ENCODE measurements at places on chromosomes 7 and 10.

DNA sequence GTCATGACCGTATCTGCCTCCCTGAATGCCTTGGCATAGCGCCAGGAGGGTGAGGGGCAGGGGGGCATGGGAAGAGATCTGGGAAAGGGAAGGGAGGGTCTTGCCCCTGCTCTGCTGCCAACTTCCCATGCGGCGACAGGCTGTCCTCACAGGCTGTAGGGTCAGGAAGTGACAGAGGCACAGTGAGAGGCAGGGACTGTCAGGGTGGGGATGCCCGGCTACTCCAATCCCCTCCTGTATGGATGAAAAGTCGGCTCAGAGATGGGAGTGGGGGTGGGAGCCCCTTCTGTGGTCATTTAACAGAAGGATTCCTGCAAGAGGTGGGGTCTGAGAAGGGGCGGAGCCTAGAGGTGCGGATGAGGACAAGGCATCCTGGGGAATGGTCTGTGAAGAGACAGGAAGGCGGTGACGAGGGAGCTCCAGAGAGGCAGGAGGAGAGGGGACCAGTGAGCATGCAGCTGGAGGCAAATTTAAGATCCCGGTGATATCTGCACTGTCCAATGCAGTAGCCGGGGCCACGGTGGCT, 20.8 kb upstream of the UNC5B start:
- DNase-seq = no peak

DNA sequence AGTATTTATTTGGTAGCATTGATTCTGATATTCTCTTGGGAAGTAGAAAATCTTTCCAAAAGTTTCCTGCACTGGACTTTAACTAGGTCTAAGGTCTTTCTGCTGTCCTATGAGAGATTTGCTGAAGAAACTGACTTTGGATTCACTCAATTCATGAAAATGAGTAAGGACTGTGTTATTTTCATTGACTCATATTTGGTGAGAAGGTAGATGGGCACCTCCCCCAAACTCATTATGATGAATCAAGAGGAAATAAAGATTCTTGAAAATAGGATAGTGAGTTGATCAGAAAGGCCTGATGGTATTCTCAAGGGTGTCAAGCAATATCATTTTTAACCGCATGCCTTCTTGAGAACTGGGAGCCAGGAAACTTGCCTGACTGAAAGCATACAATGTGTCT, 110.3 kb downstream of the RNF133 start:
- DNase-seq = no peak

DNA sequence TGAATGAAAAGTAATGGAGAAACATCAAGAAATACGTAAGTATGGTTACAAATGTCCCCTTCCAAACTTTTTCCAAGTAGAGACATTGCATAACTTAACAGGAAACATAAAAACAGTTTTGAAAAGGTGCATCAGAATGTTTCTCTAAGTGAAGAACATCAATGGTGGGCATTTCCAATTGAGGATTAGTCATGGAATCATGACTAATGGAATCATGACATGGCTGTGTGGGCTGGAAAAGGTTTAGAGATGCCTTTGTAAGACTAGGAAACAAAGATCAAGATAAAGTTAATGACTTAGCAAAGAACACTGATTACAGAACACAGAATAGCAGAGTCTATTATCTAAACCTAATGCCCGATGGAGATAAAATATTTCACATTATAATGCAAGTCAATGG, 272.0 kb downstream of the HPSE2 start:
- DNase-seq = no peak

DNA sequence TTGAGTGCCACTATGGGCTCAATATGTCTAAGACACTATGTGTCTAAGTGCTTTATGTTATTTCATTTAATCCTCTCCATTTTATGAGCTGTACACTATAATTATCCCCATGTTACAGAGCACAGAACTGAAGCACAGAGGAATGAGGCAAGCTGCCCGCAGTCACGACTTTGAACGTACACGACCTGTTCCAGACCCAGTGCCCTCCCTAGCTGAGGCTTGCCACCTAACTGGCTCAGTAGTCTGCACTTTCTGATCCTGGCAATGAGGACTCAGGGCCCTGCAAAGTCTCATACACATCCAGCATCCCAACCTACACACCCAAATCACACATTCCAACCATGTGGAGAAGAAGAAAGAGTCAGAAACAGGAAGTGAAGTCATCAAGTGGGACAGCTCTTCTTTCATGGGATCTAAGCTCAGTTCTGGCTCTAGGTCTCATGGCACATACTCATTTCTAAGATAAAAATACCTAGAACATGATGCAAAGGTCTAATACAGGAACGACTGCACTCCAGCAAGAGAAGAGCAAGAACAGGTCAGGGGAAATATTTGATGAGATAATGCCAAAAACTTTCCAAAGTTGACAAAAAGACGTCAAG, 42.4 kb upstream of the DDC start:
- no peak for DNase-seq

- no peak for DNase-seq
These were observed 133.5 kb downstream of the NRBF2 start for GRCh38 chr10:63266391-63267316.

DNA sequence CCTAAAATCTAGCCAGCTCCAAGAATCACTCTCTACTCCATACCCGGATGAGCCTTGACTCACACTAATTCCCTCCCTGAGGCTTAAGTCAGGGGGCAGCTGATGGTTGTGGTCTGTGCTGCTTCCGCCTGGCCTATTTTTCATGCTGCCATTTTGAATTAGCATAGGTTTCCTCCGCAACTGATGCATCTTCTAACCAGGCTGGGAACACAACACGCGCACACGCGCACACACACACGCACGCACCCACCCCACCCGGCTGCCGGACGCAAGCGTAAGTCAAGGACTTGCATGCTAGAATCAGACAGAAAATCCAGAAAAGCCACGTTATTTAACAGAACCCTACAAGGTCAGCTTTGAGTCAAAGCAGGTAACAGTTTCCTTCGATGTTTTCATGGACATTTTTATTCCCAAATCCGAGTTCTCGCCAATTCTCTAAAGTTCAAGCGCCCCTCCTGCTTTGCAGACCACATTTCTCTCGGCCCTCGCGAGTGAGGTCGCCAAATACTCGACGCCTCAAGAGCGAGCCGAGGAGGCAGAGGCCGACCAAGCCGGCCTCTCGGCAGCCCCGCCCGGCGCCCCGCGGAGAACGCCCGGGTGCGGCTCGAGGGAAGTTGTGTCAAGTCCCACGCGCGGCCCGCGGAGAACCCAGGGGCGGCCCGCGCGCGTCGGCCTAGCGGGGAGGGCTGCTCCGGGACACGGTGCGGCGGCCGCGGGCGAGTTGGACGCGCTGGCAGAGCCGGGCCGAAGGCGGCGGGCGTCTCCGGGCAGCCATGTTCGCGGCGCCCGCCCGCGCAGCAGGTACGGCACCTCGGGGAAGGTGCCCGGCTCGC, 961 bp downstream of the SCRN1 start:
- DNase-seq = peak; percentile 11

- DNase-seq = no peak
These were observed 487.8 kb upstream of the TEX47 start for GRCh38 chr7:89283302-89283701.

- no peak for DNase-seq
These were observed 65.3 kb downstream of the GFRA1 start for GRCh38 chr10:116207690-116208089.

GRCh38 chr10:116487522-116488430, 58.0 kb upstream of the PNLIP start:
- no peak for DNase-seq

- peak; percentile 65 for DNase-seq
These were observed 52.8 kb upstream of the AOAH start for GRCh38 chr7:36777062-36777461.

GRCh38 chr10:87079106-87079836, 15.4 kb downstream of the GLUD1 start:
- DNase-seq = no peak

DNA sequence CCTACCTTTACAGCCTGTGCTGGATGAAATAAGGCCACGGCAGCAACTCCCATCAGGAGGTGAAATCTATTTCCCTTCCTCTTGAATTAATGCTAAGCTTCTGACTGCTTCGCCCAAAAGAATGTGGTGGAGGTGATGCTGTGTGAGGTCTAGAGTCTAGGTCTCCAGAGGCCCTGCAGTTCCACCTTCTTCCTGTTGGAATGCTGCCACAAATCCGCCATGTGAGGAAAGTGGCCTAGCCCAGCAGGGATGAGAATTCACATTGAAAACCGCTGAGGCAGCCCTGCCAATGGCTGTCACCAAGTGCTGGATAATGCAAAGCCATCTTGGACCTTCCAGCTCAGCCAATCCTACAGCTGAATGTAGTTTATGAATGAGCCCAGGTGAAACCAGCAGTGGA, 28.0 kb downstream of the RHOBTB1 start:
- DNase-seq = no peak

DNA sequence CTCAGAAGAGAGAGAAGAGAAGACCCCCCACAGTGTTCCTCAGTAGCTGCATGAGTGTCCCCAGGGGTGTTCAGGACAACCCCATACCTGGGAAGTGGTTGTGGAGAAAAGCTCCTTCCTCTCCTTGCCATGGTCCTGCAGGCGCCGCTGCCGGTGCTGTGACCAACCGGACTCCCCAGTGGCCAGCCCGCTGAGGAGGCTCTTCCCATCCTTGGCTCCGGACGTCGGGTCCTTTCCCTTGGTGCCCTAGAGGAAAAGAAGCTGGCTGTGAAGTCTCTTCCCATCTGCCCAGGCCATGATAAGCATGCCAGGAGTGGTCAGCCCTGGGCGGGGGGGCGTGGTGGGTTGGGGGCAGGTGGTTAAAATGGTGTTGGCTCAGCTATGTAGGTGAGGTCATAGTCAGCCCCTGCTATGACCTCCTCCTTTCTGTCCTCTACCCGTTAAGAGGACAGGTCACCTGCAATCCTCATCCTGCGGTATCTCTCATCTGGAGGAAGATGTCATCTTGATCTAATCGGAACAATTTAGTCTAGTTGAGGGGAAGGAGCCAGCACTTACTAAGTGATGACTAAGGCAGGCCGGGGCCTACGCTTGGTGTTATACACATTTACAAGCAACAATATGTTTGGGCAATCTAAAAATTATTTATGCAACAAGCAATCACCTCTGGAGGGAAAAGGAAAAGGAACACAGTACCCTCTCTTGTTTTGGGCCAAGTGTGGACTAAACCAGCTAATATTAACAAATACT, 13.2 kb downstream of the WDR91 start:
- DNase-seq = no peak

GRCh38 chr7:55939514-55940123, 12.1 kb upstream of the MRPS17 start:
- DNase-seq = no peak

GRCh38 chr10:110609605-110610004, 34.5 kb upstream of the RBM20 start:
- no peak for DNase-seq

- DNase-seq = no peak
These were observed 166.3 kb downstream of the ZNF438 start for GRCh38 chr10:30865141-30865926.

DNA sequence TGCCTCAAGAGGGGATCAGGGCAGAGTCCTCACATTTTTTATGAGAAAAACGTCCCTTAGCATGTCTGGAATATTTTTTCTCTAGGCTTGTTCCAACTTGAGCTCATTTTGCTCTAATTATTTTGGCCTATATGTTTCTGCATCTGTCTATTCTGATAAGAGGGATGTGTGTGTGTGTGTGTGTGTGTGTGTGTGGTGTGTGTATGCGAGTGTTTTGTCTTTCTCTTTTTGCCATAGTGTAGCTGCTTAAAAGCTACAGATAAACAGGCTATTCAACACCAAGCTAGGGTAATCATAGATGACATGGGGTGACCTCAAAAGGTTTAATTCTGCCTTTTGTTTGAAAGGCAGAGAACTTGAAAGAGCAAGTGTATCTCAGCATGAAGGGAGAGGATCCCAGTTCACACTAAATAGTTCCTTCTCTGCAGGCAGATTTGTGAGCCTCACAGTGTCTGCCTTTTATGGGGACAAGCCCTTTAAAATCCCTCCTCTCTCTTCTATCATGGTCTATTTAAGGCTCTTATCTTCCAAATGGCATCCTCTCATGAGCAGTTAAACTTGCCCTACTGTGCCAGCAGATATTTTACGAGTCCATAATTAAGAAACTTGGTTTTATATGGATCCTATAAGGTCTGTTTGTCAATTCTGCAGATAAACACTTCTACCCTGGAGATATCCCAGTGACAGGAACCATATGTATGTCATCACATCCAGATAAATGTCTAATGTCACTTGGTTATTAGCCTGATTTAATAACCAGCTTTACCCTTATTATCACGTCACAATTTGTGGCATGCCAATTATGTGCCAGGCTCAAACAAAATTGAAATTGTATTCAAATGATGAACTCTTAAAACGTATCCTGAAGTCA, 202.9 kb upstream of the MTPN start:
- no peak for DNase-seq

- DNase-seq = peak; percentile 80
These were observed 3.4 kb downstream of the IGFBP3 start for GRCh38 chr7:45917658-45918057.

DNA sequence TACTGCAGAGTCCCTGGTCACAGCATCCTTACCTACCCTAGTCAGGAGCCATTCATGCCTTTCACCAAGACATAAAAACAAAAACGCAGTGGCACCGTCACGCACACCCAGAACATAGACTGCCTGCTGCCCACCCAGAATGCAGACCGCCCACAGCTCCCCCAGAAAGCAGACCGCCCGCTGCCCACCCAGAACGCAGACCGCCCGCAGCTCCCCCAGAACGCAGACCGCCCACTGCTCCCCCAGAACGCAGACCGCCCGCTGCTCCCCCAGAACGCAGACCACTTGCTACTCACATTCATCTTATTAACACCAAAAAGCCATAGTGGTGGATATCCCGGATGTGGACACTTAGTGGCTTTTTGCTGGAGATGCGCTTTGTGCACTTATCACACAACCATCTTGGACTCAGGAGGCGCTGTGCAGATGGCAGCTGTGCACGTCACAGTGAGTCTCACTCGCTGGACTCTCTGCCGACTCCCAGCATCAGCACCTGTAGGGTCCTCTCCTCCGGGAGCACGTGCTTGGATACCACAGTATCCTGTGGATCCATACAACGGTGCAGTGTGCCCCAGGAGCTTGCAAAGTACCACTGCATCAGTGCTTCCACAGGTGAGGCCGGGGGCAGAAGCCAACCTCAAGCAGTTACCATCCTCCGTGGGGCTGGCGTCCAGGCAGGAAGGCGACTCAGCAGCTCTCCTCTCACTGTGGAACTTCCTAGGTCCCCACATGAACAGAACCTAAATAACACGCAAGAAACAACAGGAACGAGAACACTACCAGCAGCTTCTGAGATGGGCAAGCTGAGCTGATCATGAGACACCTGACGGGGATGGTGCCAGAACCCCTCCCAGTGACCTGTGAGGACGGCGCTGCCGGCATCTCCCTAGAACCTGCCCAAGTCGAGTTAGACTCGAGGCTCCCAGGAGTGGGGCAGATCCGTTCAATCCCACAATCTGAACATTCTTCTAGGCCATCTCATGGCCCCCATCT, 161.0 kb downstream of the DIP2C start:
- no peak for DNase-seq

DNA sequence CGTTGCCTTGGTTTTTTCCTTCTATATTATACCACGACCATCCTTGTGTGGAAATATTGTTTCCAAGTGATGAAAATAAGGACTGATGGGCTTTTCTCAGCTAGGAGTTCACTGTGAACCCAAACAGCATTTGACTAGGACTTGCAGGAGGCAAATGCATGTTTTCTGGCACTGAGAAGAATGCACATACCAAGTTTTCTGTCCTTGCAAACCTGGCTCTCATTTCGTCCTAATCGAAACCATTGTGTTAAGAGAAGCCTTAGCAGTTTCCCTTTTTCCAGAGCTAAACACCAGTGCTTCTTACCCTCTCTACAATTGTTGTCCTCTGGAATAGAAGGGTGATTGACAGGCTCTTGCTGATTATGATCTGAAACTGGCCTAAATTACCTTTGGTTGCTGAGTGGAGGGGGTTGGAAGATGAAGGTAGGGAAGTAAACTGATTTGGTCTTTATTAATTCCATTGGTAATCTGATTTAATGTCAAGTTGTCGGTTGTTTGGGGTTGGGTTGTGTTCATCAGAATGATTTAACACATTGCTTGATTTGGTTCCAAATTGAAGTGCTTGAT, 33.1 kb upstream of the ELMO1 start:
- DNase-seq = no peak

Data from activated CD4-positive, alpha-beta T cell treated with anti-CD3 and anti-CD28 coated beads, Interleukin-2, amount 10 ng/mL, durations not matched to agents 7 days and 5 days (primary cell).